ENCODE measurements at places on chromosomes 3 and 15. TPM values are rescaled to one million over a fixed set of nuclear protein-coding genes. Genes with fewer than 3 reads are reported as not detected.

DNA sequence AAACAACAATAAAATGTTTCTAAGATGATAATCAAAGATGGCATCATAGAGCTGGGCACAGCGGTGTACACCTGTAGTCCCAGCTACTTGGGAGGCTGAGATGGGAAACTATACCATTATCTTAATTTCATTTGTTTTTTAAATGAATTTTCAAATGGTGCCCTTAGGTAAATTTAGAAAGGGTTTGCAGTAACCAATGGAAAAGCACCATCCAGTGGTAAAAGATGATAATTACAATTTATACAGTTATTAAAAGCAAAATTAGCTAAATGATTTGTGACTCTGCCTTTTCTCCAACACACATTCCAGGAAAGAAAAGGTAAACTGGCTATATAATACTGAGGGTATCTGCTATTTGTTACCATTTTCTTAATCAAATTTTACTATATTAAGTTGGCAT, 14.4 kb upstream of the ANKRD28 start:
- DNase-seq, result no peak

- DNase-seq, result no peak
Measured at GRCh38 chr15:40942878-40943277, 10.4 kb upstream of the CHAC1 start.

The TMEM115 gene
- 15.2 TPM for total RNA-seq

The SLC9A9 gene
- 1.9 TPM for total RNA-seq

The IL17RE gene
- 1.2 TPM for total RNA-seq

- no peak for DNase-seq
Measured at GRCh38 chr15:27382361-27383025, 411.5 kb downstream of the GABRG3 start.

DNA sequence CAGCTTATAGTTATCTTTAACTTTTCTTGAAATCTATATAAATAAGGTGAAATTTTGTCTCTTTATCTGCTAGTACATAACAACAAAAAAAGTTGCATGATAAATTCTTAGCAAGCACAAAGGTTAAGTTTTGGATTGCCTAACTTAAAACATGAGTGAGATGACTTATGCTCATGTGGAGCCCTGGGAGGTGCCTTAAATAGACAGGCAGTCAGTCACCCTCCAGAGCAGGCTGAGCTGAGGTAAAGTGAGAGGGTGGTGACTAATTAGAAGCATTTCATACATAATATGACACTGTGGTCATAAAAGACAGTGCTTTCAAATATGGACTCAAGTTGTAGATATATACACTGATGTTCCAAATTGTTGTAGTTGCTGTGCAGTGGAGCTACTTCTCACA, 14.6 kb upstream of the MME start:
- DNase-seq, result no peak

DNA sequence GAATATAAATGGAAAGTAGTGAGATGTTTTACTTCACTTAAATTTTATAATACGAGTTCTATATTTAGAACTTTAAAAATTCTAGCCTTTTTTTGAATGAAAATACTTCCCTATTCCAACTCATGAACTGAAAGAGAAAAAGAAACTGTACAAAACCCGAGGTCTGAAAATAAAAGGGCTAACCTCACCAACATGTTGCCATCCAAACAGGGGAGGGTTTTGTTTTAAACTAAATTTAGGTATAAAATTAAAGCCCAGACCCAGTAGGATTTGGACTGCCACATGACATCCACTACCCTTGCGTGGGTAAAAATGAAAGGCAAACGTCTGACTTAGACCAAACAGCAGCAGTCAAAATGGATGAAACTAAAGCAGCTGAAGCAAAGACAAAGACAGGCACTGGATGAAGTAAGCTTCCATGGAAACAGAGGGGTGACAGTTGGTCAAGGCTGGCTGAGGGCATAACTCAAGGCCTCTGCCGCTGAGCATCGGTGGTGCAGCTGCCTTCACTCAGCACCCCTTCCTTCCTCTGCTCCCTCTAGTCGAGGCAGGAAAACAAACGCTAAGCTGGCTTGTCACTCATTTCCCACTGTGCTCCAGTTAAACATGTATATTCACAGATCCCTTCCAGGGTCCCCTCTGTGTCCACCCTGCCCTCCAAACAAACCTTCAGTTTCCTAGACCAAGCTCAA, 58.1 kb downstream of the TM4SF4 start:
- DNase-seq, result no peak

The MYRIP gene
- not detected for total RNA-seq

DNA sequence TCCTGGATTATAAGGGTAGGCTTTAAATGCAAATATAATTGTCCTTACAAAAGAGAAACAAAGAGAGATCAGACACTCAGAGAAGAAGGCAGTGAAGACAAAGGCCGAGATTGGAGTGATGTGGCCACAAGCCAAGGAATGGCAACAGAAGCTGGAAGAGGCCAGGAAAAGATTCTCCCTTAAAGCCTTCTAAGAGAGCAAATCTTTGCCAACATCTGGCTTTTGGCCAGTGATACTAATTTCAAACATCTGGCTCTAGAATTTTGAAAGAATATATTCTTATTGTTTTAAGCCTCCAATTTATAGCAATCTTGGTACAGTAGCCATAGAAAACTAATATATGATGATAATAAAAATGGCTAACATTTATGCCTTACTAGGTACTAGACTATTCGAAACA, 615.8 kb upstream of the ZNF385D start:
- DNase-seq, result no peak

GRCh38 chr3:136545664-136546268, 206.4 kb downstream of the STAG1 start:
- no peak for DNase-seq

The SAMMSON gene
- total RNA-seq, result not detected

DNA sequence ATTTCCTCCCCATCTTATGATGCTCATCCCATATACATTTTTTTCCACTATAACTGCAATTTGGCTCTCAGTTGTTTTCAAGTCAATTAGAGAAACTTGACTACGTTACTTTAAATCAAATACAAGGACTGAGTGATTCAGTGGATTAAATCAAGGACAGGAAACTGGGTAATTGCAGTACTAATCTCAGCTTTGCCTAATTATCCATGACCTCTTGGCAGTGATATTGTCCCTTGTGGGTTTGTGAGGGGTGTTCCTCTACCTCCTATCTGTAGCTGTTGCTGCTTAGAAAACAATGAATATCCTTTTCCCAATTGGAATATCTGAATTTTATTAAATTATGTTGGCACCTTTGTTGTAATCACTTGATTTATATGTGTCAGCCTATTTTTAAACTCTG, 79.4 kb downstream of the ZPLD1 start:
- no peak for DNase-seq

DNA sequence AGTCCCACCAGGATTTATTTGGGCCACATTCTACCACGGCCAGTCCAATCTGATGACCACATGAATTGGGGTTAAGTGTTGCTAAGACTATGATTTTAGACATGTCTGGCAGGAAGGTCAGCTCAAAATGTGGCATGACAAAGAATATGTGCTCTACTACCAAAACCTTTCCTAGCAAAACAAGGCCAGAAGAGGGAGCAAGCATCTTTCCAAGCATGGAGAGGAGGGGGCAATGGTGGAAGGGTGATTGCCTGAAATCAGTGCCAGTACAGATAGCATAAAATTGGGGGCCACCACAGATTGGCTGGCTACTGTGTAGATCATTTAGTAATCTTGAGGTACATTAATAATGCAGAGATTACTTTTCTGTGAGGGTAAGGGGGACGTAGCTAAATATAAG, 43.2 kb downstream of the TMEM39A start:
- no peak for DNase-seq

GRCh38 chr3:147919496-147919895, 510.3 kb downstream of the ZIC1 start:
- no peak for DNase-seq

The XXYLT1 gene
- total RNA-seq, result 9.6 TPM

- DNase-seq, result no peak
Measured at GRCh38 chr3:183283886-183284285, 30.8 kb downstream of the B3GNT5 start.

The SPATA16 gene
- total RNA-seq, result not detected

DNA sequence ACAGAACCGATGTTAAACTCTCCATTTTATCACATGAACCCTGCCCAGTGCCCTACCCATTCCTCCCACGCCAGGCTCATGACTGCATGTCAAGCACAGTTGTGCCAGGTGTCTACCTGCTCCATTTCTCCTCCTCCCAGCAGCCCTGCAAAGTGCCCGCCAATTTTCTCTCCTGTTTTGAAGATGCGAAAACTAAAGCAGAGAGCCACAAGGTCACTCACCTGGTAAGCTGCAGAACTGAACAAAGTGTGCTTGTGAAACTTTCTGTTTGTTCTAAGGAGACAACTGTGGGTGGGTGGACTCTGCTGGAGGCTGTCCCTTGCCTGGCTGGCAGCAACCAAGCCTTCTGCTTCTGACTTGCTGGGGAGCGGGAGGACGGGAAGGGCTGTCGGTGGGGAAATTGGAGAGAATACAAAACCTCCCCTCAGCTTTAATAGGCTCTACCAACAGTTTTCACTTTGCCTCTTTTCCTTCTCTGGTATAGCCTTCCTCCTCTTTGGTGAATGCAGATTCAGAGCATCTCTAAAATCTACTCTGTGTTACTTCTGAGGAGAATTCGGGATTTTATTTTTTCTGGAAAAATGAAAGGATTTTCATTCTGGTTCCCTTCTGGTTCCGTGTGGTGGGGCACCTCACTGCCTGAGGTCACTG, 23.0 kb downstream of the LIMD1 start:
- DNase-seq, result no peak

- no peak for DNase-seq
Measured at GRCh38 chr3:186319945-186320344, 42.1 kb downstream of the DGKG start.

The GCSAM gene
- 12.9 TPM for total RNA-seq

GRCh38 chr3:134473868-134474546, 11.8 kb downstream of the ANAPC13 start:
- DNase-seq, result peak; percentile 91

DNA sequence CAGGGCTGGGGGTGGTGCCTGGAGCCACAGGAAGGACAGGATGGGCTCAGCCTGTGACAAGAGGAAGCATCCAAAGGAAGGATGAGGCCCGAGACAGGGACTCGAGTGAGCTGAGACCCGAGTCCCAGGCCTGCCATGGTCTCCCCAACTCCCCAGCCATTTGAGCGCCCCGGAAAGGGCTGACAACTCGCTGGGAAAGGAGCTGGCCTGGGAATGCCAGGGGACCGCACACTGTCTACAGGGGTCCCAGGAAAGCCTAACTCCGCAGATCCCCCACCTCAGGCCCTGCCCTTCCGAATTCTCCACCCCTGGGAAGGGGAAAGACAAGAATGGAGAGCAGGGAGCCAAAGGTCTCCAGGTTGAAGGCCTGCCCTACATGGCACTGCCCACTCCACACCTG, 21.0 kb upstream of the SHISA5 start:
- DNase-seq, result no peak

The MED12L gene
- total RNA-seq, result 3.4 TPM

DNA sequence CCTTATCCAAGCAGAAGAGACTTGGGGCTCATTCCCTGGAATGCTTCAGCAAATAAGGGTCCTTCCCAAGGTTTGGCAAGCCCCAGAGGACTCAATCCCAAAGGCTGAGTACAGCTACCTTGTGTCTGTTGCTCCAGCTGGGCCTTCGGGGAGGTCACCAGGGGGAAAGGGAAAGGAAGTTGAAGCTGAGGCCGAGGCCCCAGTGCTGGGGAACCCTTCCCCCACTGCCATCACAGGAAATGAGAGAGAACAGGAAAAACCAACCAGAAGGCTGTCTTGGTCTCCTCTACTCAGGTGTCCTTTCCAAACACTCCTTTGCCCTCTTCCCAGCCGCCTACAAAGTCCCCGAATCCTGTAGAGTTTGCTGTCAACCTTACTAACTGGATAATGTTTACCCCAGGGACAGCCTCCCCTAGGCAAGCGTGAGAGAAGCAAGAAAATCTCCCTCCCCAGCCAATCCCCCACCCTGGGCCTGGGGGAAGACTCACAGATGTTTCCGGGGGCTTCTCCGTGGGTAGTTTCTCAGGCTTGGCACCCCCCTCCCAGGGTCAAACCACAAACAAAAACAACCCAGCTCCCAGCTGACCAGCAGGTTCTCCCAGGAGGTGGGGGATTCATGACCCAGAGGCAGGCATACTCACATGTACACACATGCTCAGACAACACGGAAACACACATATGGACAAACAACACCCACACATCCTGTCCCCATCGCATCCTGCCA, 5.5 kb downstream of the CSRNP1 start:
- DNase-seq, result peak; percentile 66

DNA sequence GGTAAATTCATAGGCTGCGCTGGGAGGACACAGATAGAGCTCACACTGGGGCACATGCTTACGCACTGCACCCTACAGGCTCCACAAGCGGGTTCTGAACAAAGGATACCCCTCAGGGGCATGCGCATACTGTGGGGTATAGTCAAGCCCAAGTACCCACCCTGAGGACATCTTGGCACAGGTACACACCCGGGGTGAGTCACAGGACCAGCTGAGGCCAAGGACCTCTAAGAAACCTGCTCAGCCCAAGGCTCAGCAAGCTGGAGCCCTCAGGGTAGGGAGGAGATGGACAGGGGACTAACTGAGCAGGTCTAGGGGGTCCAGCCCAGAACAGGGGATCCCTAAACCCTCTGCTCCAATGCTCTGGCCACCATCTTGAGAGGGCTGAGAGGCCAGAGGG, 3.3 kb downstream of the SHISA5 start:
- DNase-seq, result no peak

DNA sequence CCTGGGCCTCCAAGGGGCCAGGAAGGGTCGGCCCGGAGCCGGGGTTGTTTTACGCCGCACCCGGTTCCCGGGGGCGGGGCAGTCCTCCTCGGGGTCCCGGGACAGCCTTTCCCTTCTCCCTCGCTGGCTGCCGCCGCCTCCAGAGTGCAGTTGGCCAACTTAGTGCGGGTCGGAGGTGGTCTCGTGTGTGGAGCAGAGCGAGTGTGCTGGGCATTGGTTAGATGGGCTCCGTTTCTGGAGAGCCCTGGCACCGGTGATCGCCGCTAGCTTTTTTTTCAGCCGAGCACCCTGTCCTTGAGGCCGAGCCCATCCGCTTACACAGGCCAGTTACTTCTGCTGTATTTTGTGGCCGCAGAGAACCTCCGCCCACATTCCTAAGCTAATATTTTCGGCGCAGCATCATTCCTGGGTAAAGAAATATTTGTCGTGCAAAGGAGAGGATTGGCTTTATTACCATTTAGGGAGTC, 585 bp downstream of the KIF23 start:
- DNase-seq, result peak; percentile 19

DNA sequence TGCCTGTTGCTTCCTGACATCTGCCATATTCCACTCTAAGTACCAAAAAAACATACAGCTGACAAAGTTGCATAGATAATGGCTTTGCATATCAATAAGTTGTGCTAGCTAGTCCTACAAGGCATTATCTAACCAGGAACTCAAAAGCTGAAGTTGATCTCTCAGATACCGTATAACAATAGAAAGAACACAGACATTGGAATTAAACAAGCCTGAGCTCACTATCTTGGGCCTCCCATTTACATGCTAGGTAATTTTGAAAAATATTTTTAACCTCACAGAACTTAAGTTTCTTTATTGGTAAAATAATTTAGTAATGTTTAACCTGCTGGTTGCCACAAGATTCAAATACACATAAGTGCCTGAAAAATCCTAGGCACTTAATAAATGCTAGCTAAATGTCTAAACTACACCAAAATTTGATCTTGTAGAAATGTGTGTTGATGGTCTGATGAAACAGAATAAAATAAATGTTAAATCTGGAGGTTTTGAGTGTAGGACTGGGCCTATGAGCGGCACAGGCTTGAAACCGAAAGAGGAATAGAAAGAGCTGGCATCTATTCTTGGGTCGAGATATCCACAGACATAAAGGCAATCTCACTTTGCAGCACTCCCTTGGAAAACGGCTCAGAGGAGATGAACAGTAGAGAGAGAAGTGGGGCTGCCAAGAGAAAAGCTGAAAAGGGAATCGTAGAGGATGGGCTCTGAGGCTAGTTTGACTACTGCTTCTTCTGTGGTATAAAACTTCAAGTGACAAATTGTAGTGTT, 29.9 kb upstream of the TTC14 start:
- DNase-seq, result no peak

The KIF7 gene
- 3.7 TPM for total RNA-seq

All from activated CD8-positive, alpha-beta T cell treated with anti-CD3 and anti-CD28 coated beads for 36 hours (primary cell).